HCT116 (cell line): ENCODE measurements at places on chromosomes 1 and 21. TPM values are rescaled to one million over a fixed set of nuclear protein-coding genes. Genes with fewer than 3 reads are reported as not detected.

GRCh38 chr1:186812570-186812969 is 16.2 kb upstream of the PLA2G4A start:
- no peak for DNase-seq

- no peak for DNase-seq
Measured at GRCh38 chr1:67407498-67407897, 22.7 kb downstream of the SERBP1 start.

DNA sequence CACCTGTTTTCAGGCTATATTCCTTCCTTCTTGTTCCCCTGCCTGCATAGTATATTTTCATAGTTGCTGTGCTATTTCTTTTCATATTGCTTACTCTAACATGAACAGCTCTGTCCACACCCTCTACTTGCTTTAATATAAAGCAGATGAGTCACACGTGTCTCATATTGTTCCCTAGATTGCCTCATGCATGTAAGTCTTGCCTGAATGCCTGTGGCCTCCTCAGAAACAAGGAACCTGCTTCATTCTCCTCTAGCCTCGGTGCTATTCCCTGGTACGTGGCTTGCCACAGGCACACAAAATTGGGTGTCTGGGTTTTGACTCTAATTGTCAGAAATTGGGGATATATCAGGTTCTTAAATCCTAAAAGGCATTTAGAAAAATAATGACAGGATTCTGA is 16.5 kb upstream of the PKP1 start:
- DNase-seq, result no peak

AADACL4 gene
- total RNA-seq, result not detected

SPRR1B gene
- 0.66 TPM for total RNA-seq

OR2M2 gene
- total RNA-seq, result not detected
